Body of pancreas (tissue), 4 donors: ENCODE measurements at places on chromosomes 2 and 18. TPM values are rescaled to one million over a fixed set of nuclear protein-coding genes. Genes with fewer than 3 reads are reported as not detected.

The ANKRD53 gene
- 10.2 TPM for total RNA-seq

The BCL11A gene
- 16.2 TPM for total RNA-seq

The CACNB4 gene
- total RNA-seq = 0.33 TPM

The CDH19 gene
- 1.3 TPM for total RNA-seq

The ARHGEF4 gene
- 39.9 TPM for total RNA-seq

The REG1B gene
- 4,279 TPM for total RNA-seq

The TPO gene
- 1.0 TPM for total RNA-seq

The HSBP1L1 gene
- total RNA-seq = 22.1 TPM

The KLHL30 gene
- total RNA-seq = 0.26 TPM

The THAP4 gene
- total RNA-seq = 59.0 TPM

The IL36B gene
- not detected for total RNA-seq

DNA sequence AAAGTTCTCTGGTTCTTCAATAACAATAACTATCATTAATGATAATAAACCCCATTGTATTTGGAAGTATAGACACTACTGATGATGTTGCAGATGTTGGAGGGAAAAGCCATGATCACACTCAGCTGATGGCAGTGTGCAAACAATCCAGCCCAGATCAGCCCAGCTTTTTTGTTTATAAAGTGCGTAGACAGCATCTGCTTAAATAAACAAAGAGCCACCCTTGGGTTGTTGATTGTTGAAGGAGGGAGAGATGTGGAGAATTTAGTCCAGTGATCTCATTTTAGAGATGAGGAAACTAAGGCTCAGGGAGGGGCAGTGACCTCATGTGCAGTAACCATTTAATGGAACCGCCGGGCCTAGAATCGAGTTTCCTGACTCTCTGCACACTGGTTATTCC lies 56.0 kb upstream of the MEX3C start:
- peaks cover 10% of the 10 kb centered on the region for H3K4me1 ChIP-seq
- no peaks in the 10 kb centered on the region for H3K27me3 ChIP-seq
- no peak overlapping the region for H3K27ac ChIP-seq
- no peak for DNase-seq

GRCh38 chr2:235087832-235088495 lies 136.1 kb downstream of the SH3BP4 start:
- H3K4me1 ChIP-seq = peaks cover 10% of the 10 kb centered on the region
- H3K27ac ChIP-seq = no peak overlapping the region
- H3K27me3 ChIP-seq = no peaks in the 10 kb centered on the region
- peak; percentile 20 for DNase-seq

DNA sequence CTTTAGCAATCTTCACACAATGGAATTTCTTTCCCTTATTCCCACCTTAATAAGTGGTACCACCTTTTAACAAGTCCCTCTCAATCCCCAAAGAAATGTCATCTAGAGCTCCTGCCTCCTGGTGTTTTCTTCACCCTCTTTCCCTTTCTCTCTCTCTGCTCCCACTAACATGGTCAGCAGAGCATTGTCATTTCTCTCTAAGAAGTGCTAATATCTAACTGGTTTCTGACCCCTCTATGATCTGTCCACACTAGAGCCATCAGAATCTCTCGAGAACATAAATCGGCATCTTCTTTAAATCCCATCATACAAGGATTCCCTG lies 161.2 kb upstream of the DTNA start:
- H3K27me3 ChIP-seq = no peaks in the 10 kb centered on the region
- DNase-seq = no peak
- H3K4me1 ChIP-seq = peaks cover 56% of the 10 kb centered on the region
- H3K4me3 ChIP-seq = no peak overlapping the region
- no peak overlapping the region for H3K27ac ChIP-seq

DNA sequence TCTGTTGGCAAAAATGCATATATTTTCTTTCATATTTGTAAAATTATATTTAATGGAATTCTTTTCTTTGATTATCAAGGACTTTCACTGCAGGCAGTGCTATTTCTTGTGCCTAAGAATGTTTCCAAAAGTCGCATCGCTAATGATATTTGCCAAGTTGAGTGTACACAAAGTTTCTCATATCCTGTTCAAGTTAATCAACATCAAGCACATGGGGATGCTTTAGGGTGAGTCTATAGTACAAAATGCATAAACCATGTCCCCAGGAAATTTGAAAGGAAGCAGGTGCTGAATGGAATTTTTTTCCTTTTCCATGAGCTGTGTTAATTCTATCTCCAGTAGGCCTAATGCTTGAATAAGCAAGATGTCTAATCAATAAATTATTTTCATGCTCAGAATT lies 129.7 kb downstream of the GALNT1 start:
- H3K27me3 ChIP-seq = no peaks in the 10 kb centered on the region
- no peak overlapping the region for H3K4me3 ChIP-seq
- no peaks in the 10 kb centered on the region for H3K36me3 ChIP-seq
- no peak for DNase-seq
- H3K4me1 ChIP-seq = no peaks in the 10 kb centered on the region

DNA sequence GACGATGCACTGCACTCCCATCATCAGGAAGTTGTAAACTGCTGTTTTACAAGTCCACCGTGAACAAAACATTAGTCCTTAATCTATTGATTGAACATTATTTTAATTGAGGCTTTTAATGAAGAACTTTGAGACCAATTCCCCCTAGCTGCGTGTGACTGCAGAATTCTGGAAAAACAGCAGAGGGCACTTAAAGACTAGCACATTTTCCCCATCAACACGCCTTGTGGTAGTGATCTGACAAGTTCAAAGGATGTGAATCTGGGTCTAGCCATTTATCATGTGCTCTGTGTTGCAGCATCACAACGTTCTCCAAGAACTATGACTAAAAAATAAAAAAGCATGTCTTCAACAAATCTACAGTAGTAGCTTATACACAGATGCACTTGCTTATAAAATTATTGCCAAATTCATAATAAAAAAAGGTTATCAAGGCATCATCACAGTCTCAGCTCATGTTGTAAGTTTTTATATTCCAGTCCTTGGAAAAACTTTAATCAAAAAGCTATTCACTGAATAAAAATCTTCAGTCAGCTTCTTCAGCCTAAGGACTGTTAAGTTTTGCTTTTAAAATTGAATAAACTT lies 35.8 kb downstream of the SKOR2 start:
- no peak overlapping the region for H3K27ac ChIP-seq
- H3K36me3 ChIP-seq = no peaks in the 10 kb centered on the region
- peak; percentile 17 for DNase-seq

DNA sequence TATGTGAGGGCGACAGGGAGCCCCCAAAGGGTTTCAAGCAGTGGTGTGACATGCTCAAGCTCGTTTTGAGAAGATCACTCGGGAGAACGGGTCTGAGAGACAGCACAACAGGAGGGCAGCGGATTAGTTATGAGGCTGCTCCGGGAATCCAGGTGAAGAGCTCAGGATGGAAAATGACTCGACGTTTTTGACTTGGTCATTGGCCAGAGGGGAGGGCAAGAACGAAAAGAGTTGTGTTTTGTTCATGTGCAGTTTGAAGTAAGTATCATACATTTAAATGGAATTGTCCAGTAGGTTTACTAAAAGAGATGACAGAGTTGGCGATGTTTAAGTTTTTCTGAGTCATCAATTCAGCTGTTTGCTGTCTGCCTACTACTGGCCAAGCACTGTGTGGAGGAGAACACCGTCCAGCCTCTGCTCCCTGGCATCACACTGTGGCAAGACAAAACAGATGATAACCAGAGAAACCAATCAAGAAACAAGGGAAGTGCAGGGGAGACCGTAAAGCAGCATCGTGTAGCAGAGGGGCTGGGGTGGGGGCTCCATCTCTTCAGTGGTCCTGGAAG lies 25.3 kb upstream of the ANXA4 start:
- DNase-seq = no peak
- H3K27ac ChIP-seq = no peak overlapping the region
- no peak overlapping the region for H3K4me3 ChIP-seq
- no peaks in the 10 kb centered on the region for H3K36me3 ChIP-seq

DNA sequence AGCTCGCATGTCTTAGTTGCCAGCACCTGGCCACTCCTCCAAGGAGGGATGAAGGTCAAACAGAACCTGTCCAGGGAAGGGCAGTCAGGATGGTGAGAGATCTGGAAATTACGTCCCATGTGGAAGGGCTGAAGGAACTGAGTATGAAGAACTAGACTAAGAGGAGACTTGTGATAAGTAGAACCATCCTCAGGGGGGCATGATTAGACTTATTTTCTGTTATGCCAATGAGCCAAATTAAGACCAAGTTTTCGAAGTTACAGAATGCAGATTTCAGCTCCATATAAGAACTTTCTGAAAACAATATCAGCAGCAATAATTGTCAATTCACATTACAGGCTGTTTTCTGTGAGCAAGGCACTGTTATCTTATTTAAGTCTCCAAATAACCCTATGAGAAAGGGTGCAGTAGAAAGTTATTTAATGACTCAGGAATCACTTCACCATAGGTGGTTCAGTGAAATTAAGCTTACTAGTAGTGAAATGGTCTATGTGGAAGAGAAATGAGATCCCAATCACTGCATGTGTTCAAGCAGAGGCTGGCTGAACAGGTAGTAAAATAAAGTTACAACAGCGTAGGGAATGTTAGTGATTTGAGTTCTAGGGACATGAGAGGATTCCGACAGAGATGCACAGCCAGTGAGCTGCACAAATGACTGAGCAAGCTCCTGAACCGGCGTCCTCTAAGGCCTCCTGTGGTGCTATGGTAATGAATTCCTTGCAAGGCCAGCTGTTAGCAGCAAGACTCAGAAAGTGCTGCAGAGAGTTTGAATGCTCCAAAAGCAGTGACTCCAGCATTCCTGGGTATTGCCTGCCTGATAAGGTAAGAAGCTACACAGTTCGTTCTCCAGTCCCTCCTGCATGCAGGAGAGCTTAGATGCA lies 4.5 kb upstream of the DYM start:
- no peak overlapping the region for H3K4me3 ChIP-seq
- H3K27ac ChIP-seq = no peak overlapping the region
- H3K36me3 ChIP-seq = no peaks in the 10 kb centered on the region
- no peak for DNase-seq

- no peak overlapping the region for H3K4me3 ChIP-seq
- H3K4me1 ChIP-seq = no peaks in the 10 kb centered on the region
- no peak for DNase-seq
- no peaks in the 10 kb centered on the region for H3K27me3 ChIP-seq
Observed at GRCh38 chr18:39776766-39777165, 2178.3 kb upstream of the PIK3C3 start.

DNA sequence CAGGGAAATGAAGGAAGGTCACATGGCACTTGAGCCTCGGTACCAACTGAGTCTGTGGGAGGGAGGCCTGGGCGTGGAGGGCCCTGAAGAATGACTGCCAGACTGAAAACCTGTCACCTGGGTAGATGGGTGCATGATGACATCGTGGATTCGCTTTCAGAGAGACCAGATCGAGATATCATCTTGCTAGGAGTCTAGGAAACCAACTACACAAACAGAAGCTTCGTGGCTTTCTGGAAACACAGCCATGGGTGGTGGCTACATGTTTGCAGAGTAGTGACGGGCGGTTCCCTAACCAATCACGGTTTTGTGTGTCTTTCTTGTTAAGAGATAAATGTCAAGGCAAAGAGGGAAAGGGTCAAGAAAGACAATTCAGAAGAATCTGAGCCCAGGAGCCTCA lies 155.0 kb downstream of the EIPR1 start:
- H3K4me3 ChIP-seq = no peak overlapping the region
- H3K27ac ChIP-seq = no peak overlapping the region
- no peak for DNase-seq
- no peaks in the 10 kb centered on the region for H3K4me1 ChIP-seq

DNA sequence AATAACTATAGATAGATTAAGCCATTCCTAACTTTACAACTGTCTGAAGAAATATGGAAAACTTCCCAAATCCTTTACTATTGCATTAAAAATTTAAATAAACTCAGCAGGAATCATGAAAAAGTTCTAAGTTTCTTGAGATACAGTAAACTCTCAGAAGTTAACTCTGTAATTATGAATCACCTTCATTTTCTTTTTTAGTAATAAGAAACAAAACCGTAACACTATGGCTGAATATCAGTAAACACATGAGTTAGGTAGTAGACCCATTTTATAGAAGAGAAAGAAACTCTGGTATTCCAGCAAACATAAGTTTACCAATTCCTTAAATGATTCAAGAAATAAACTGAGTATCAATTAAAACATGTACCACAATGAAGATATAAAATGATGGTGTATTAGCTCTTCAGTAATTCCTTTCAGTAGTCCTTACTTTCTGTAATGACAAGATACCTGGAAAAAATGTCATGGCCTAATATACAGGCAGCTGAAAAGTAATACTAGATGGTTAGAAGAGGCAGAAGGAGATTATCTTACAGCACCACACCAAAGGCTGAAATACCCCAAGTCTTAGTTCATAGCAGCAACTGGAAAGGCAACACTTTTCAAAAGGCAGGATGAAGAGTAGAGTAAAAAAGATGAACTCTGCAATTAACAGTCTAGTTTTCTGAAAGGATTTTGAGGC lies 11.5 kb downstream of the TRIP12 start:
- DNase-seq = no peak
- H3K27me3 ChIP-seq = no peaks in the 10 kb centered on the region
- H3K27ac ChIP-seq = no peak overlapping the region
- H3K4me3 ChIP-seq = no peak overlapping the region
